ENCODE measurements at places on chromosomes 7 and 10. TPM values are rescaled to one million over a fixed set of nuclear protein-coding genes. Genes with fewer than 3 reads are reported as not detected.

BTRC gene
- total RNA-seq, result 19.8 TPM

SPDYE16 gene
- total RNA-seq, result not detected

ASB10 gene
- 3.7 TPM for total RNA-seq

SORBS1 gene
- total RNA-seq, result 66.8 TPM

ANTXRL gene
- not detected for total RNA-seq

IFIT2 gene
- total RNA-seq, result 6.8 TPM

PON1 gene
- total RNA-seq, result not detected

STX1A gene
- 8.4 TPM for total RNA-seq

FANK1 gene
- not detected for total RNA-seq

GBX1 gene
- total RNA-seq, result not detected

CLDN4 gene
- not detected for total RNA-seq

NRCAM gene
- total RNA-seq, result 13.6 TPM

MRLN gene
- total RNA-seq, result 156 TPM

HYAL4 gene
- total RNA-seq, result under 0.01 TPM

PRR15 gene
- not detected for total RNA-seq

PRPF18 gene
- total RNA-seq, result 24.0 TPM

METTL2B gene
- 15.7 TPM for total RNA-seq

CALHM3 gene
- not detected for total RNA-seq

GGCT gene
- 12.5 TPM for total RNA-seq

EGFR gene
- total RNA-seq, result 17.7 TPM

SPAM1 gene
- not detected for total RNA-seq

MSS51 gene
- total RNA-seq, result 22.4 TPM

PRLHR gene
- total RNA-seq, result not detected

ASB13 gene
- 10.4 TPM for total RNA-seq

HPSE2 gene
- total RNA-seq, result under 0.01 TPM

DNAJC9 gene
- total RNA-seq, result 17.7 TPM

Measured in skeletal muscle tissue (tissue), 5 donors.